ENCODE measurements at places on chromosomes 16 and 17. TPM values are rescaled to one million over a fixed set of nuclear protein-coding genes. Genes with fewer than 3 reads are reported as not detected.

The USB1 gene
- total RNA-seq = 37.3 TPM

The PRCD gene
- total RNA-seq = 0.35 TPM

The LLGL2 gene
- 5.4 TPM for total RNA-seq

The SLC13A2 gene
- total RNA-seq = not detected

The NUDT16L1 gene
- 21.2 TPM for total RNA-seq

The MLX gene
- 44.8 TPM for total RNA-seq

The KCNJ18 gene
- total RNA-seq = not detected

The ACE gene
- total RNA-seq = 30.6 TPM

The FBXL19 gene
- 27.0 TPM for total RNA-seq

The AOC3 gene
- 0.04 TPM for total RNA-seq

The MT4 gene
- total RNA-seq = not detected

The FAM171A2 gene
- total RNA-seq = 3.7 TPM

The ABCC11 gene
- not detected for total RNA-seq

The KRTAP9-8 gene
- total RNA-seq = not detected

The ANKFN1 gene
- total RNA-seq = 0.42 TPM

The KRT35 gene
- not detected for total RNA-seq

The CD300E gene
- not detected for total RNA-seq

The CNTNAP4 gene
- total RNA-seq = not detected

The CTDNEP1 gene
- total RNA-seq = 28.8 TPM

The AARSD1 gene
- 22.2 TPM for total RNA-seq

The CBFA2T3 gene
- total RNA-seq = not detected

The WWOX gene
- 13.2 TPM for total RNA-seq

The C16orf92 gene
- not detected for total RNA-seq

The DNAAF8 gene
- 0.42 TPM for total RNA-seq

The PIPOX gene
- total RNA-seq = 2.0 TPM

The MRC2 gene
- total RNA-seq = 72.3 TPM

The MSLN gene
- not detected for total RNA-seq

The GPATCH8 gene
- total RNA-seq = 12.7 TPM

The C17orf78 gene
- not detected for total RNA-seq

The OR1E2 gene
- not detected for total RNA-seq

The GAS2L2 gene
- not detected for total RNA-seq

The PPP1R1B gene
- total RNA-seq = not detected

The KRT23 gene
- total RNA-seq = not detected

The TEX19 gene
- total RNA-seq = not detected

The GAST gene
- total RNA-seq = not detected

The FBXO39 gene
- 1.4 TPM for total RNA-seq

The ZNF778 gene
- 14.0 TPM for total RNA-seq

The HSD11B2 gene
- total RNA-seq = not detected

The CPNE7 gene
- total RNA-seq = 5.7 TPM

The EFCAB13 gene
- 7.4 TPM for total RNA-seq

The SLC26A11 gene
- total RNA-seq = 10.0 TPM

The COPZ2 gene
- 7.4 TPM for total RNA-seq

The MT1A gene
- total RNA-seq = 9.4 TPM

The SSTR5 gene
- total RNA-seq = not detected

The ZNF48 gene
- total RNA-seq = 15.6 TPM

The KNOP1 gene
- 20.8 TPM for total RNA-seq

The TEKT5 gene
- total RNA-seq = not detected

The TP53TG3 gene
- total RNA-seq = not detected

The MPV17L gene
- total RNA-seq = 0.39 TPM

The WWP2 gene
- total RNA-seq = 17.9 TPM

The GALR2 gene
- 0.07 TPM for total RNA-seq

The CCL5 gene
- total RNA-seq = not detected

The CDH1 gene
- total RNA-seq = under 0.01 TPM

The ETV4 gene
- total RNA-seq = 8.6 TPM

The NLRC5 gene
- total RNA-seq = 16.8 TPM

The MAP2K3 gene
- 14.4 TPM for total RNA-seq

Measured in pulmonary artery endothelial cell (primary cell).